ENCODE measurements at places on chromosomes 7 and 10. TPM values are rescaled to one million over a fixed set of nuclear protein-coding genes. Genes with fewer than 3 reads are reported as not detected.

HOXA1 gene
- total RNA-seq: 0.27 TPM

CLDN3 gene
- total RNA-seq: not detected

ARHGEF35 gene
- 0.76 TPM for total RNA-seq

PAPOLB gene
- 0.94 TPM for total RNA-seq

ZNF862 gene
- total RNA-seq: 4.5 TPM

OPN1SW gene
- total RNA-seq: not detected

ITGA8 gene
- total RNA-seq: 0.03 TPM

NUTM2B gene
- total RNA-seq: 0.92 TPM

CPA2 gene
- total RNA-seq: 1.6 TPM

SRRM3 gene
- 1.4 TPM for total RNA-seq

AKR1C1 gene
- total RNA-seq: 74.0 TPM

CYP3A4 gene
- not detected for total RNA-seq

All from MG63 (cell line).